ENCODE measurements at places on chromosomes 1 and 21.

DNA sequence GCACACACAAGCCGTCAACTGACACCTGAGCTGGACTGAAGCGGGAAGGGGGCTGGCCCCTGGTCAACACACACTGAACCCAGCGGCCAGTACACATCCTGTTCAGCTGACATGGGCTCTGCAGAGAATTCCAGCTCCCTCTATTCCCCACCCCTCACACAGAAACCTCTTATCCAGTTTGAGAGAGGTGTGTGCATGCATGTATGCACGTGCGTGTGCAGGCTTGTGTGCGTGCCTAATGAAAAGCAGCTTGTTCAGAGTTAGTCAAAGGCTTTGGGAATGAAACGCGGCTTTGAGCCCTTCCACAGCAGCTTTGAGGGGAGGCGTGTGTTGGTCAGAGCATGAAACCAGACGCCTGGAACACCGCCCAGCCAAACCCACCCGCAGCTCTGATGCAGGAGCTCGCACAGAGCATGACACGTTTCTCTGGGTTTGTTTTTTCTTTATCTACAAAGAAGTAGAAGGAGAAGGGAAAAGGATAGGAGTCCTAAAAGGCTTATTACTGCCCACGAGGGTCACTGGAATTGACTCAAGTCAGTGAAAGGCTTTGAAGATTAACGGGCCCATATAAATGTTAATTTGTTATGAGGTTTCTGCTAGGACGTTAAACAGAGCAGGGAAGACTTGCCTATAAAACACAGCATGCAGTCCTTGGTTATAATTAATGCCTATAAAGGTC lies 184.2 kb downstream of the ETS2 start:
- no peak for DNase-seq

GRCh38 chr1:68623700-68624099 lies 126.8 kb upstream of the DEPDC1 start:
- DNase-seq, result no peak

DNA sequence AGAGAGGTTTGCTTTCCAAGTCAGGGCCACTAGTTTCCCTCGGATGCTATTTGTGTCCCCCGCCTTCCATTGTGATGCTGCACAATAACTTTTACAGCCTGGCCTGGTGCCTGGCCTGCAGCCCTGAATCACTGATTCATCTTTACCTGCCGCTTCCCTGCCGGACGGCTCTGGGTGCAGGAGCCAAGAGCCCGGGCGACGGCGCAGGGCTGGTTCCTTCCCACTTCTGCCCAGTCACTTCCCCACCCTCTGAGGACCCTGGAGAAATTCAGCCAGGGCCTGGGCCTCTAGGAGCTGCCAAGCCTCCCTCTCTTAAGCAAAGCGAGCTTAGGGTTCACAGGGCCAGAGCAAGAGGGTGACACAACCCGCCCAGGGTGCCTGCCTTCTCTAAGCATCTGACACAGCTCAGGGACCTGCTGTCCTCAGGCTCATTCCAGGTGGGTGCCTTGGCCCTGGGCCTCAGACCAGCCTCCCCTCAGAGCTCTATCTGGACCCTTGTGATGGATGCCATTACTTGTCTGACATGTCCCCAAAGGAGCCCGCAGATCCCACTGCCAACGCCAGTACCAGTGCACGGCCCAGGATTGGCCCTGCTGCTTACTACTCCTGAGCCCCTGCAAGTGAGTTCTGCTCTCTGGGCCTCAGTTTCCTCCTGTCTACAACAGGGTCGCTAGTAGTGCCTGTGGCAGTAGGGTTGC lies 381.0 kb upstream of the VAMP3 start:
- DNase-seq, result no peak

- no peak for DNase-seq
Measured at GRCh38 chr1:1758692-1759455, 19.4 kb downstream of the NADK start.

- no peak for DNase-seq
Measured at GRCh38 chr1:173122344-173122935, 71.7 kb upstream of the TNFSF18 start.

DNA sequence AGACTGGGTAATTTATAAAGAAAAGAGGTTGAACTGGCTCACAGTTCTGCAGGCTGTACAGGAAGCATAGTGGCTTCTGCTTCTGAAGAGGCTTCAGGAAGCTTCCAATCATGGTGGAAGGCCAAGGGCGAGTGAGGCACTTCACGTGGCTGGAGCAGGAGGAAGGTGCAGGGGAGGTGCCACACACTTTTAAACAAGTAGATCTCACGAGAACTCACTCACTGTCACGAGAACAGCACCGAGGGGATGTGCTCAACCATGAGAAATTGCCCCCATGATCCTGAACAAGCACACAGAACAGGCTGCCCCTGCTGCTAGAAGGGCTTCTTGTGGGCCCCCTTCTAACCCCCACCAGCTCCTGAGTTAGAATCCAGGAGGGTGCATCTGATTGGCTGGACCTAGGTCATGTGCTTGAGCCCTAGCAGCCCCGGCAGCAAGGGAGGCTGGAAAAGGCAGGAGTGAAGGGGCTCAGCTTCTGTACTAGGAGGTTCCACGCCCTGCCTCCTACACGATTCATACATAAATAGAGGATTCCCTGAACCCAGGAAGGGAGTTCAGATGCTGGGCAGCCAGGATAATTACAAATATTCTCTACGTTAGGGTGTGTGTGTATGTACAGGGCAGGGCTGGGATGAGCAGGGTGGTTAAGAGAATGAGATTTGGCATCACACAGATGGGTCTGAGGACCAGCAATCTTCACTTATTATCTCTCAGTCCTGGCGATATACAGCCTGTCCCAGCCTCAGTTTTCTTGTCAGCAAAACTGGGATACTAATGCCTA lies 72.8 kb upstream of the ATP5PO start:
- no peak for DNase-seq

- DNase-seq, result no peak
Measured at GRCh38 chr1:5744341-5744740, 247.9 kb downstream of the NPHP4 start.

- no peak for DNase-seq
Measured at GRCh38 chr1:51969038-51969705, 21.3 kb downstream of the RAB3B start.

- no peak for DNase-seq
Measured at GRCh38 chr1:230243583-230244353, 176.7 kb downstream of the GALNT2 start.

GRCh38 chr21:36518883-36519492 lies 39.1 kb upstream of the CLDN14 start:
- DNase-seq, result no peak

DNA sequence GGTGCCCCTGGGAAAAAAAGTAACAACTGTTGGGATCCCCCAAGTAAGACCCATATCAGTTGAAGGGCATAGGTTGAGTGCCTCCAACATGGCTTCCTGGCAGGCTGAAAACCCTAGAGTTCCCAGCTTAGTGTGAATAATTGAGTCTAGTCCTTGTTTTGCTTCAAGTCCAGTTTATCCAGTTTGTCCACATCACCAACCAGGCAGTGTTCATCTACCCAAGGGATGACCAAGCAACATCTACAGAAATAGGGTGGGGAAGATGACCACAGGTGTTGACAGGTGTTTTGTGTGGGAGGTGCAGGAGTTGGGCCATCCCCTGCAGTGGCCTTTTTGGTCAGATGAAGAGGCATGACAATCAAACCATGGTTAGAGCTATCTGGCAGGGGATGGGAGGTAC lies 54.3 kb upstream of the ERO1B start:
- no peak for DNase-seq

DNA sequence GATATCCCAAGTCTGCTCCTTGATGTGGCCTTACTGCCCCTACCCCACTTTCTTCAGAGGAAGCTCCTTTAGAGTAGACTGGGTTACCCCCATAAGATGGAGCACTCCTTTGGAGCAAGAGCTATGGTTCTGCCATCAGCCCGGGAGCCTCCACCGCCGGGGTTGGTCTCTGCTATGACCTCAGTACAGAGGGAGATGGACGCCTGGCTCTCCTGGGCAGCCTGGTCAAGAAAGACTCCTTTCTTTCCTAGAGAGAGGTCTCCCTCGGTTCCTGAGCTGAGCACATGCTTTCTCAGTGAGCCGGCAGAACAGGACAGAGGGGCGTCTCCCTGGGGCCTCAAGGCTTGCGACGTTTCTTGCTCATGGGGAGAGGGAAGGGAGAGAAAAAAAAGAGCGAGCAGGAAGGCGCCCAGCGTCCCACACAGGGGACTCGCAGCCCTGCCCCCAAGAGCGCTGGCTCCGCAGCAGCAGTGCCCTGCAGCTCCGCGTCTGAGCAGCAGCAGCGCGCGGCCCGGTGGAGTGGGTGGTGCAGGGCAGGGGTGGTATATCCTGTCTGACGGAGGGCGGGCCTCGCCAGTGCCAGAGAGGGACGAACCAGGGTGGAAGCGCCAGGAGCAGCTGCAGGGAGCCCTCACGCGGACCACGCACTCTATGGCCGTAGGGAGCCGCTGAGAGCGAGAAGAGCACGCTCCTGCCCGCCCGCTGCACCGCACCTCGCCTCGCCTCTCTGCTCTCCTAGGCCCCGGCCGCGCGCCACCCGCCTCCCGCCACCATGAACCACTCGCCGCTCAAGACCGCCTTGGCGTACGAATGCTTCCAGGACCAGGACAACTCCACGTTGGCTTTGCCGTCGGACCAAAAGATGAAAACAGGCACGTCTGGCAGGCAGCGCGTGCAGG lies at the start of gene PKP1:
Gene PKP1, plus strand, starts transcription at position 576 of the 899 bp plus-strand sequence. Its CDS starts 197 bp downstream, at position 773.
- DNase-seq, result no peak

DNA sequence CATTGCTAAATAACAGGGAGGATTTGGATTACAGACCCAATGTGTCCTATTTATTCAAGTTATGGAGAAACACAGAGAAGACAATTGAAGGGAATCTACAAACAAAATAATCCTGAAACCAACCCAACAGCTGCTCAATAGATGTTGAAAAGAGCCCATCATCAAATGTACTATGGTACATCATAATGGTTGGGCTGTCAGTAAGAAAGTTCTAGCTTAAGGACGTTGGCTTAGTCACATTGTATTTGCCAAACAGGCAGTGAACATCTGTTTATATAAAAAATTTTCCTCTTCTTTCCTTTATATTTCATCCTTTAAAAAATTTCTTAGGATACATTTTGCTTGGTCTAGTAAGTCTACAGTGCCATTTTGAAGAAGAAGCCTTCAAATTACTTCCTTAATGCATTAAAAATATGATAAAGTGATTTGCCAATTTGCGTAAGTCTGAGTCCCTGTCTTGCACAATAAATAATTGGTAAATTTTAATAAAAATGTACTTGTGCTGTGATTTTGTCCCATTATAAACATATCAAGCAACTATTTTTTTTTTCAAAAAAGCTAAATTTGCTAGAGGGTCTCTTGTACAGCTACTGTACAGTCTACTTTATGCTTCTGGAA lies 14.4 kb downstream of the MAP3K7CL start:
- no peak for DNase-seq

DNA sequence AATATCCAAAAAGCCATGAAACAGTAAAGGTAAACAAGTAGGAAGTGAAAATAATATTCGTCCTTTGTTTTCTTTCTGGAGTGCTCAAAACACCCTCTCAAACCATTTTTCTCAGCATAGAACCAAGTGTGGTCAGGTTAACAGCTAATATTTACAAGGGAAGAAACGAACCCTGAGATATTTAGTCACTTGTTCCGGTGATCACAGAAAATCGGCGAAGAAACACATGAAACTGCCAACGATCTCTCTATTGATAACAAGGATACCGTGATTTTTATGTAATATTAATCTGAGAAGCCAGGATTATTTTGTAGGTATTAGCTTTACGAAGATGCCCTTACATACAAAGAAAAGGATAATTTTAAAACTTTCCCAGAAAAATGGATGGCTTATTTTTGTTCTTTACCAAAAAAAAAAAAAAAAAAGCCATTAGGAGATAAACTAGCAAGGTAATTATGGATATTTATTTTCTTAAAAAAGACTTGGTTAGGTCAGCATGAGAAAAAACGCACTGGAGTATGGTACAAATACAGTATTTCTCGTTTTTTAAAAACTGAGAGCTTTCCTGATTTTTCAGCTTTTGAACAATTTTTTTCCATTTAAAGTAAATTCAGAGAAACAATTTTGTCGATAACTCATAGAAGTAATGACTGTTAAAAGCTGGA lies 107.3 kb upstream of the HNRNPU start:
- no peak for DNase-seq

DNA sequence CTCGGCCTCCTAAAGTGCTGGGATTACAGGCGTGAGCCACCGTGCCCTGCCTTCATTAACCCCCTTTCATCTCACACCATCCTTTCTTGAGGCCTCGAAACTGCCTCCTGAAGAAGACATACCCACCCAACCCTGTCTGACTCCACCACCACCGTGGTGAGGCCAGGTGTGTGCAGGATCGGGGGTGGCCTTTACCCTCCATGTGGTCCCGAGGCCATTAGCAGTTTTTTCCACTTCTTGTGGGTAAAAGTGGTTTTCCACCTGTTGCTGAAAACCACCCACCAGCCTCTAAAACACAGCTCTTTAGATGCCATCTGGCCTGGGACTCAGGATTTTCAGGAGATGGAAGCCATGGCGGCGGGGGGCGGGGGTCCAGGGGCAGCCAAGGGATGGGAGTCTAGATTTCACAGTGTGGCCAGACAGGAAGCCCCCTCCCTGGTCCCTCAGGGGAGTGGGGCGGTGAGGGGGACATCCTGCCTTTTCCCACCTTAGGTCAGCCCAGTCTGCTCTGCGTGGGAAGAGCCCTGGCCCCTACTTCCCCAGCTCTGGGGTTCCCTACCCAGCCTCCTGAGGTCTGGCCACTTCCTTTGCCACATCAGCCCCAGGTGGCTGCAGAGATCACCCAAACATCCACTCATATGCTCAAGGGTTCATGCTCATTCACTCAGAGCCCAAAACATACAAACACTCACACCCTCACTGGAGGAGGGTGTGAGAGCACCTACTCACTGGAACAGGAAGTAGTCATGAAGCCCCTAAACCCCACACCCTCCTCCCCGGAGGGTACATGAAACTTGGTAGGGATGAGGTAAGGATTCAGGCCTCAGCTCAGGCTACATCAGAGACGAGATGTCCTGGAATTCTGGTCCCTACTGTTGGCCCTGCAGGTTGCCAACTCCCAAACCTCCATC lies 2.3 kb downstream of the FGR start:
- DNase-seq, result no peak

DNA sequence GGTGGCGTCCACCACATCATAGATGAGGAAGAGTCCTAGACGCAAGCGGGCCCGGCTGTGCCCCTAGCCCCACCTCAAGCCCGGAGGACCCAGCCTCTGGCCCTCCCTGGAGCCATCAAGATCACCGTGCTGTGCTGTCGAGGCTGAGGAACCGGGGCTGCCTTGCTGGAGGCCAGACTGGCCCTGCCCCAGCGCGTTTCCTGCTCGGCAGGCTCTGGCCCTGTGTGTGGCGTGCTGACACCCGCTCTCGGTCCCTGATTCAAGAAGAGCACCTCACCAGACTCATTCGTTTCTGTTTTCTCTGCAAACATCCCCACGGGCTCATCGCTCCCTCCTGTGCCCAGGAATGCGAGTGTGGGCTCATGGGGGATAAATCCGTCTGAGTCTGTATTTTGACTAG lies 51.1 kb downstream of the GLIS1 start:
- DNase-seq, result no peak
